ENCODE measurements at places on chromosomes 2 and 18.

DNA sequence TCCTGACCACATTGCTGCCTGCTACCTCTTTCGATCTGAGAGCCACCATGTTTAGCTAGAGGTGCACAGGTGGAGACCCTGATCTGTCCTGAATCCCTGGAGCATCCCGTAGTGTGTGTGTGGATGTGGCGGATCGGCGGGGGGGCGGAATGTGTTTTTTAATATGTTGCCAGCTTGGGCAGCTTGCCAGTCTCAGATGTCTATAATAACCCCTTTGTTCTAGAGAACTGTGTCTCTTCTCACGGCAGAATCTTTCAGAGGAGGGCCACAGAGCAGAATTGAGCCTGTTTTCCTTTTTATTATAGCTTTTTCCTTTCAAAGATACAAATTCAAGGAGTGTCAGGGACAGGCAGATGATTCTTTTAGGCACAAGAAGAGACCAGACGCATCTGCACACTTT lies 934.1 kb upstream of the KLHL29 start:
- DNase-seq = no peak

GRCh38 chr2:29747786-29748470 lies 173.5 kb downstream of the ALK start:
- no peak for DNase-seq

GRCh38 chr2:239400596-239401066 lies at the start of gene HDAC4:
Gene HDAC4, minus strand, starts transcription at chr2:239401020. Its CDS starts 48,321 bp downstream, at chr2:239352699.
- DNase-seq = no peak

DNA sequence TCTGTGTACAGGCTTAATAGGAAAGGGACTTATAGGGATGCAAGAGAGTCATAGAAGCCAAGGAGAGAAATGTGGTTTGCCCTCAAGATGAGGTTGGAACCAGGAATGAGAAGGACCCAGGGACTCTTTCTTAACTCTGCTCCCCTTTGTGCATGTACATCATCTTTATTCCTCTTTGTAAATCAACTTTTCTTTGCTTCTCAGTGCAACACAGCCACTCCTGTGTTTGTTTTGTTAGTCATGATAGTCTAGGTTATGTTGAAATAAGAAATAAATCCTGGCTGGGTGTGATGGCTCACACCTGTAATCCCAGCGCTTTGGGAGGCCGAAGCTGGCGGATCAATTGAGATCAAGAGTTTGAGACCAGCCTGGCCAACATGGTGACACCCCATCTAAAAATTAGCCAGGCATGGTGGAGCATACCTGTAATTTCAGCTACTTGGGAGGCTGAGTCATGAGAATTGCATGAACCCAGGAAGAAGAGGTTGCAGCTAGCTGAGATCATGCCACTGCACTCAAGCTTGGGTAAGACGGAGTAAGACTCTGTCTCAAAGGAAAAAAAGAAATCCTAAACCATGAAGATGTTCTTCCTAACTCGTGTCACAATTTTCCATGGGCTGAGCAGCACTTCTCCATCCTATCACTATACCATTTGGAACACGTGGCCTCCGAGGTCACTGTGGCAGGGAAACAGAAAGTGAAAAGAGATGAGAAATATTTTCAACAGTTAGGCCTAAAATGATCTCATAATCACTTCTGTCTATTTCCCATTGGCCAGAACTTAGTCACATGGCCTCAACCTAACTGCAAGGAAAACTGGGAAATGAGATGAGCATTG lies 73.0 kb upstream of the TMEM17 start:
- DNase-seq = no peak

GRCh38 chr18:21341141-21341540 lies 99.1 kb downstream of the GREB1L start:
- DNase-seq = no peak

DNA sequence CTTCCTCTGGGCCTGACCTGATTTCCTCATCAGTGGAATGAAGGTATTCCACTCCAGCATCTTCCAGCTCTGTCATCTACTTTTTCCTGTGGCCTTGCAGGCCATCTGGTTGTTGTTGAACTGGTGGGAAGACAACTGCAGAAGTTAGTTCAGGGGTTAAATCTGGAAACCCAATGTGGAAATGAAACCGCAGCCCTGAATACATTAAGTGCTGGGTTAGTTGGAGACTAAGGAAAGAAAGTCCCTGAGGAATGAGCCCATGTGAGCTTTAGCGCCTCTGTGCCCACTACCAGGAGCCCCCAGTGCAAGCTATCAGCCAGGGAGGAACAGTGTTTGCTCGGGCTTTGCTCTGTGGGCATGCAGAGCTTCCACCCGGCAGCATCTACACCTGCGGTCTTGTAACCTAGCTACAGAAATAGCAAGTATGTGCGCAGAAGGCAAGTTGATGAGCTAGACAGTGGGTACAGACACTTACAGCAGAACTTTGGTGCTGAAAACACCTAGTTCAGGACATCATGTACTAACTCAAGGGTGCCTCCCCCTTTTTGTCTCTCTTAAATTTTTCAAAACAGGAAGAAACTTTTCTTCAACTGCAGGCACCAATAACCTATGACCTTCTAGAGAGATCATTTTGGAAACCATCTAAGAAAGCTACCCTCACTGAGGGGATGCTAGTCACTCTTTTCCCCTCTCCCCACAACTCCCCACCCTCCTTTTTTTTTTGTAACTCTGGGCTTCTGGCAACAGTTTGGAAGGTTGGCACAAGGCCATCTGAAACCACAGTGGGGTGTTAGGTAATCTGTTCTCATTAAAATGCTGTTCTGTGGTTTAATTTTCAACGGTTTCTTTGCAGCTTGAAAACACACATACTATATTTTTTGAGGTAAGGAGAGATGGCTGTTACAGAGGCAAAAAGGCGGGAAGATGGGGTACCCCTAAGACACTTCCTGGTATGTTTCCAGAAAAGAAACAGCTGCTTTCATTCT lies 18.3 kb upstream of the CXCR4 start:
- peak; percentile 59 for DNase-seq

DNA sequence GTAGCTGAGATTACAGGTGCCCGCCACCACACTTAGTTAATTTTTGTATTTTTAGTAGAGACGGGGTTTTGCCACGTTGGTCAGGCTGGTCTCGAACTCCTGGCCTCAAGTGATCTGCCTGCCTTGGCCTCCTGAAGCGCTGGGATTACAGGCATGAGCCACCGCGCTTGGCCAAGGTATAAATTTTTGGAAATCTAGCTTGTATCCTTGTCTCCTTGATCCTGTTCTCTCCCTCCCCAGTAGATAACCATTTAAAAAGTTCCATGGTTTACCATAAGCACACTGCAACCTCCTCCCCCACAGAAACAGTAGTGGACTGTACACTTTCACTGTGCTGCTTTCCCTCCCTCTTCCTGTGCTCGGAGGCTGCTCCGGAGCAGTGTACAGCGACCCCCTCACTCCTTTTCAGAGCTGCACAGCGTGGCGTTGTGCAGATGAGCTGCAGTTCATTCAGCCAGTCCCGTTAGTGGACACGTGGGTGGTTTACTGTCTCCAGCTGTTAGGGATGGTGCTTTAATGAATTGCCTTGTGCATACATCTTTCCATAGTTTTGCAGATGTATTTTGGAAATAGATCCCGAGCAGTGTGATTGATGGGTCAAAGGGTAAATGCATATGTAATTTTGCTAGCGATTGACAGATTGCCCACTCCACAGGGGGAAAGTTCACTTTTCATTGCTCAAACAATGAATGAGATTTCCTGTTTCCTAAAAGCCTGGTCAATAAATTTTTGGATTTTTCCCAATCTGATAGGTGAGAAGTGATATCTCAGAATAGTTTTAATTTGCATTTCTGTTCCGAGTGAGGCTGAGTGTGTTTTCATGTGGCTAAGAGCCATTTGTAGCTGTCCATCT lies 14.8 kb downstream of the ASB1 start:
- no peak for DNase-seq

- no peak for DNase-seq
These were observed 249.7 kb upstream of the NCKAP5 start for GRCh38 chr2:133817680-133818566.

GRCh38 chr2:71801969-71802368 lies 345.7 kb downstream of the CYP26B1 start:
- no peak for DNase-seq

GRCh38 chr2:21030983-21031968 lies 12.6 kb downstream of the APOB start:
- no peak for DNase-seq

DNA sequence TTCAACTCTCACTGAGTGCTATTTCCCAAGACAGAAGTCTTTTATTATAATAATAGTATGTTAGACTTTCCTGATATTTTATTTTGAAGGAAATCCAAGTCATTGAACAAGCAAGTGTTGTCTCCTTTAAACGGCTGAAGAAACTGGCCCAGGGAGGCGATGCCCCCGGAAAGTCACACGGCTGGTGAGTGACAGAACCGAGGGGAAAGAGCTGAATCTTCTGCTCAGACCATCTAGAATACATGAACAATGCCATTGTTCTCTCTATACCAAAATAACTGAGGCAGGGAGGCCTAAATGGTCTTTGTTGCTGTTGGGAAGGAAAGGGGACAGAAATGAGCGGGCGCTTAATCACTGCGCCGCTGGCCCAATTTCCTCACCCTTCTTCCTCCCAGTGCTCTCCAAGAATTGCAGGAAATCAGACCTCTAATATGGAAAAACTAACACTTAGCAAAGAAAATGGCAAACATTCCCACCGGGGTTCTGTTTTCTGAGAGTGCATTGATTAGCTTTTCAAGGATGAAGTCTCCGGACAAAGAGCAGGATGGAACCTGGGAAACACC lies 101.5 kb downstream of the KLF7 start:
- DNase-seq = no peak

DNA sequence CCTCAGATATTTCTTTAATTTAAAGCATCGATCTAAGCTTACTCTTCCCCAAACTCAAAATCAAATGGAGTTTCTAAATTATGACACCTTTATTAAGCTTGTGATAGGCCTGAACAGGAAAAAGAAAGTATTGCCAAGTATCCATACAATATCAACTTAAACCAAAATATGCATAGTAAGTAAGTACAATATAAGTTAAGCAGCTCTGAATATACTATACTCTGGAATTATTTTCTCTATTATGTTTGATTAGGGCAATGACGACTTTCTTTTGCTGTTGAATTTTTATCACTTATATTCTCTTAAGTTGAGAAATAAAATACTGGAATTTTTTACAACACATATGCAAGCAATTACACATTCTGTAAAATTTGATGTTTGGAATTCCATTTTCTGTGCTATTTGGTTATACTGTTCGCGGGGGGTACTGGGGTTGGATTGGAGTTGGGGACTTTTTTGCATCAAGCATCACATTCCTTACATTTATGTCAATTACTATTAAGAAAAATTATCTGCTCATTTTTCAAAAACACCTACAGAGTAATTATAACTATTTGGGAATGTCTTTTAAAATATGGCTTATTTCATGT lies 2.2 kb downstream of the COL5A2 start:
- no peak for DNase-seq

- DNase-seq = no peak
These were observed 202.7 kb downstream of the CYRIA start for GRCh38 chr2:16462958-16463357.

DNA sequence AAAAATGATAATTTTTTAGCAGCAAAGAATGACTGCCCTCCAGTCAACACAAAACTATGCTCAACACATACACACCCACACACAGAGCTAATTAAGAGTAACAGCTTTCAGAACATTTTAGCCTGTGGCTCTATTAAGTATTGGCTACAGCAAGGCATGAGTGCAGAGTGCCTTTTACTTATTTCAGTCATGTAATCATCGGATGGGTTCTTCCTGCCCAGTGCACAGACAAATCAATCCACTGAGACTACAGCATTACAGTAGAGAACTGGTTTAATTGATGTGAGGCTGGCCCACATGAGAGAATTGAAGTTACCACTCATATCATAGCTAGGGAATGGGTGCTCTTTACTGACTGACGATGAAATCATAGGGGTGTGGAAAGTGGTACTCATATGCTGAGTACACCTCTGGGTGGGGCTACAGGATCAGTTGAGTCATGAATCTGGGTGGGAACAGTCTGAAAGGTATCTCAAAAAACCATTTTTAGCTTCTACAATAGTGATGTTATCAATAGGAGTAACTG lies 241.0 kb downstream of the FSIP2 start:
- no peak for DNase-seq
